NCI-H460 (cell line): ENCODE measurements at places on chromosomes 11 and 22. TPM values are rescaled to one million over a fixed set of nuclear protein-coding genes. Genes with fewer than 3 reads are reported as not detected.

RNF141 gene
- total RNA-seq: 14.6 and 15.3 TPM in 2 replicates

DNA sequence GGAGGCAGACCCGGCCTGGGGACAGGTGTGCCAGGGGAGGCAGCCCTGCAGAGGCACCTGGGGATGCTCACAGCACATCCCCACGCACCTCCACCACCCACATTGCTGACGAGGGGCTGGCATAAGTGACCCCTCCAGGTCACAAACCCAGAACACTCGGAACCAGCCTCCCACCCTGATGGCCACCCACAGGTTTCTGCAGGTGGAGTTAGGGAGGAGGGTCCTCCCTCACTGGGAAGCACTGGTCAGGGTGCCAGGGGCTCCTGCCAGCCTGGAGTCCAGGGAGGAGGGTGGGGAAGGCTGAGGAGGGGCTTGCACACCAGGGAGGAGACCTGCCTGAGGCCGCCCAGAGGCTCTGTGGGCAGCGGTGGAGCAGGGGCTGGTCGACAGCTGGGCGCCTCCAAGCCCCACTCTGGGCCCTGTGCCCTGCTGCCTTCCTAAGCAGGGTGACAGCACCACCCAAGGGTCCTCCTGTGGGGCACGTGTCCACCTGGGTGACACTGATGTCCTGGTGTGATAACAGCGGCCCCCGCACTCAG is 51.0 kb upstream of the CARS1 start:
- DNase-seq: no peak

DNA sequence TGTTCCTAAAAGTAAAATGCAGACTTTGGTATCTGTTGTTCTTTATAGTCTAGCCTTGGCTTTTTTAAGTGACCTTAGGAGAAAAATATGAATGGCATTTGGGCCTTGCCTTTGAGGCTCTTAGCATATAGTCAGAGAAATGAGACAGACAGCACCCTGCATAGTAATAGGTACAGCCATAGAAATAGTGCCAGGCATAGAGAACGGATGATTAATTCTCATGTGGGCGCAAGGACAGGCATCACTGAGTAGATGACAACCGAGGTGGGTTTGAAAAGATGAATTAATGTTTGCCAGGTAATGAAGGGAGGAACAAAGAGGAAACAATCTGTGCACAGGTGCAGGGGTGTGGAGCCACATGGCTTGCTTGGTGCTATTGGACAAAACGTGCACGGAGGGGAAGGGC is 90.5 kb downstream of the BMAL1 start:
- DNase-seq: no peak

- DNase-seq: no peak
These were observed 135.2 kb downstream of the TTC28 start for GRCh38 chr22:28544431-28544868.

DNA sequence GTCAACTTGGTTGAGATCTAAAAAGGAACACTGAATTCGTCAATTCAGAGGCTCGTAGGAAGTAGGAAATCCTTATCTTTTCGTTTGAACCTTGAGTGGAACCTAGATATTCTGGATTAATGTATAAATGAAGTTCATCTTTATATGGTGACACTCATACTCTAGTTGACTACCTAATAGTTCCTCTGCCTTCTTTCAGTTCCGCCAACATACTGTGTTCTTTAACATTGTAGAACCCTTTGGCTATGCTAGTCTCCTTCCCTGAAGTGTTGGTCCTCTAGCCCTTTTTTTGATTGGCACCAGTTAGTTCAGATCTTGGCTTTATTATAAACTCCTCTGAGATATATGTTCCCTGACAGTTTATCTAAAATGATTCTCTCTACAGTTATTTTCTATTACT is 1.5 kb downstream of the ATM start:
- no peak for DNase-seq

DNA sequence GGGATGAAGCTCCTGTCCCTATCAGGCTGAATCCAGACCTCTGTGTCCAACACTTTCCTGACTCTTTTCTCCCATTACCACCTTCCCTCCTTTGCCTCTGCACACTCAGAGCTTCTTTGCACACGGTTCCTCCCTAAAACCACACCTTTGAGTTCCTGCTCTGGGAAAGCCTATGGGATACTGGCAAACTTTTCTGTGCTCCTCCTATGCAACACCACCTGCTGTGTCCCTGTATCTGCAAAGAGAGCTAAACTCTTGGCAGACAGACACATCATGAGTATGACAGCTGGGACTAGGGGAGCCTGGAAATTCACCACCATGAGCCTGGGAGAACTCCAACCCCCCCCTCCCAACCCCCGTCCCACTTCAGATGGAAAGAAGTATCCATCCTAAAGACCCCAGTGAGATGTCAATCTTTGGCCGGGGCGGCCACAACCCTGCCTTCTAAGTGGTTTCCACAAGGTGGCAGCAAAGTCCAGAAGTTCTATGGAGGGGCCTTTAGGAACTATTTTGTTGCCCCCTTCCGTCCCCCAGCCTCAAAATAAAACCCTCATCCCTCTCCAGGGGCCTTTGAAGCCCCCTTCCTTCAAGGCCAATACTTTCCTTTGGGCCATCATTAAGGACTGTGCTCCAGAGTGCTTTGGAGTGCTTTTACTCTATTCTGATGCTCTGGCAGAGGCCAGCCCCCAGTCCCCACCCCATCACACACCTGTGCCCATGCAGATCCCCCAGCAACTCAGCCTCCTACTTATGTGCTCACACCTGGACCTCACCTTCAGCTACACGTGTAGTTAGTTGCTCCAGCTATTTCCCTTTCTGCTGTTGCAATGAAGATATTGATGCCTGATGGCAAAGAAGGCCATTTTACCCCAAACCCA is 19.4 kb downstream of the HTR3A start:
- no peak for DNase-seq

- no peak for DNase-seq
These were observed 708 bp downstream of the MAML2 start for GRCh38 chr11:96342014-96342960.

DNA sequence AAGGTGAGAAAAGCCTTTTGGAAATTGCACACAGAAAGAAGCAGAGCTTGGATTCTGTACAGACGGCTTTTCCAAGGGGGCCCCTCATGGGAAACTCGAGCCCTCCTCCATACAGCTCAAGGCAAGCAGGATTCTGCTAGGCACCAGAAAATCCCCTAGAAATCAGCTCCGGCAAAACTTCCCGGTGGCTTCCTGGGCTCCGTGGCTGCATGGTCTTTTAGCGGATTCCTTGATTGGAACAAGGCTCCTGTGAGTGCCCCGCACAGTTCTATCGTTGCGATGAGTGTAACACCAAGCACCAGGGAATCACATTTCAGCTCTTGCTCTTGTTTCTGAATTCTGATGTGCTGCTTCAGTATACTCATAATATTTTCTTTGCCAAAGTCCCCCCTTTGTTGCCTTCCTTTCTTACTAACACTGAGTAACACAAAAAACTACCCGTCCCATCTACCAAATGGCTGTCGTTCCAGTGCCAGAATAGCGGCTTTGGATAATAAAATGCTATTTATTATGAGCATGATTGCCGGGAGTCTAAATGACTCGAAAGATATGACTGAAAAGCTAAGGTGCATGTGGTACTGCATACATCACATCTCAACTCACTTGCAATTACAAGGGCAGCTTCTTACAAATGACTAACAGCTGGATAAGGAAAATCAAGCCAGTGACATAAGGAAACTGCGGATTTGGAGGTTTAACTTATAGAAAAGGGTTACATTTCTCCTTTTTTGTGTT is 494.1 kb downstream of the DLG2 start:
- DNase-seq: no peak

GRCh38 chr11:13781153-13781552 is 112.7 kb downstream of the FAR1 start:
- DNase-seq: no peak

UPK3A gene
- total RNA-seq: not detected in 2 replicates

NECTIN1 gene
- 2.8 and 3.8 TPM in 2 replicates for total RNA-seq

- DNase-seq: no peak
These were observed 717 bp downstream of the MRGPRE start for GRCh38 chr11:3231550-3231850.

LRRC55 gene
- total RNA-seq: not detected in 2 replicates

DNA sequence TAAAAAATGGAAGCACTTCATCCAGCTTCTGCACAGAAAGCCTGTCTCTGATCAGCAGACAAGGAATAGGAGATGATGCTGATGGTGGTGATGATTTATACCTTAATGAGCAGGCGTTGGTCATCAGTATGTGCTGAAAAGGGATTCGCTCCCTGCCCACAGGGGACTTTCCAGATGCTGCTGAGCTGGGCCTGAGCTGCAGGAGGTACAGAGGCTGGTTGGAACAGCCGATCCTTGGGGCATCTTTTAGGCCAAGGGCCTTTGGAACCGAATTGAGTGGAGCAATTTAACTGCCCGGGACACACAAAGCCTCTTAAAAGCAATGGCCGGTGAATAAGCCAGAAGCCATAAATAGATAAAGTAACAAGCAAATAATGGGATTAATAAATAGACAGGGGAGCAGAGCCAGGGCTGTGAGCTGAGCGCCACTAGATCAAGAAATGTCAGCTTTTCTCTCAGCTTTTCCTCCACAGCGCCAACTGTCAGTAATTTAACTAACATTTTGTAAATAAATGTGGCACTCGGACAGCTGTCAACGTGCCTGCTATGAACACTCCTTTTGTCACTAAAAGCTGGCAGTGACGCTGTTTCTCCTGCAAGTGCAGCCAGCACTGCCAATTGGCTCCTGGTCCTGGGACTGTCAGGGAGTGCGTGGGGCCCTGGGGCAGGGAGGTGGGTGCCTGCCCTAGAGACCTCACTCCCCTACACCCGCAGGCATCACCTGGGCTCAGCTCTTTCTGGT is 562.3 kb downstream of the NTM start:
- no peak for DNase-seq

GRCh38 chr11:134562941-134563471 is 151.0 kb upstream of the B3GAT1 start:
- DNase-seq: no peak

GRCh38 chr11:132256528-132257279 is 886.3 kb downstream of the NTM start:
- no peak for DNase-seq

TENM4 gene
- total RNA-seq: not detected in 2 replicates

BARX2 gene
- not detected in 2 replicates for total RNA-seq

- DNase-seq: no peak
These were observed 40.9 kb upstream of the MYEOV start for GRCh38 chr11:69253028-69253427.

CTSF gene
- 9.0 and 9.5 TPM in 2 replicates for total RNA-seq

GRCh38 chr11:92556431-92556830 is 331.8 kb downstream of the FAT3 start:
- DNase-seq: no peak
